Mucosa of descending colon (tissue), 3 donors: ENCODE measurements at places on chromosomes 4 and X. TPM values are rescaled to one million over a fixed set of nuclear protein-coding genes. Genes with fewer than 3 reads are reported as not detected.
A peak's percentile ranks its signal among the peaks of the same experiment; 100 is the strongest.

RGN gene
- total RNA-seq, result 5.5 TPM

BEX1 gene
- total RNA-seq, result 0.87 TPM

IL3RA gene
- 8.5 TPM for total RNA-seq

CD99L2 gene
- 12.3 TPM for total RNA-seq

NMU gene
- total RNA-seq, result 1.0 TPM

GRPR gene
- total RNA-seq, result 0.19 TPM

BMX gene
- 2.4 TPM for total RNA-seq

DNA sequence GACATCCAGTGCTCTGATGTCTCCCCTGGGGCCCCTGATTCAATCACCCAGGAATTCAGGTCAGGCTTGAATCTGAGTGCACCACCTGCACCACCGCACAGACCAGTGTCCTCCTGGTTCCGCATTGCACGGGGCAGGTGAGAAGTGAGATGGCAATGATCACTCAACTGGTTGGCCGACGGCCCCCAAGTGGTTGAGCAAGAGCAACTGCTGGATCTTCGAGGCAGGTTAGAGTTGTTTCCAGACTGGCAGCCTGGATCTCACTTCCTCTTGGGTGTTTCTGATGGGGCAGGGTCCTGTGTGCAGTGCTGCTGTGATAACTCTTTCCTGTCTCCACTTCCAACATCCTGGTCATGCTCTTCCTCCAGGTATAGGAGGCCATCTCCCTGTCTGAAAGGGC, 50.4 kb downstream of the C4orf50 start:
- DNase-seq, result no peak

DNA sequence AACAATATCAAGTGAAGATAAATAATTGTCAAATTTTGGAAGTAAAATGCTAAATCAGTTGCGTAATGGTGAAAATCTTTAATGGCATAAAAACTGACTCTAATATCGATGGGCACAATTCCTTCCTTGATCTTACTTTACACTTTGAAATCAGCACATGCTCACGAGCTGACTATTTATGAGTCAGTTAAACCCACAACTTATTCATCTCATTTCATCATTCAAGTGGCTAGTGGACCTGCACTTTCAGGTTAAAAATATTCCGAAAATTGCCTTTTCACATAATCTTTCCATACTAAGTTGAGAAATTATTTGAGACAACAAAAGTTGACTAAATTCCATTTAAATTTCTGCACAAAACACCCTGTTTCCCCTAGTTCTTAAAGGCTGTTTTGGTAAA, 582.1 kb upstream of the TENM3 start:
- no peak for DNase-seq

GRCh38 chr4:52299120-52299519, 248.0 kb downstream of the SPATA18 start:
- DNase-seq, result no peak

DNA sequence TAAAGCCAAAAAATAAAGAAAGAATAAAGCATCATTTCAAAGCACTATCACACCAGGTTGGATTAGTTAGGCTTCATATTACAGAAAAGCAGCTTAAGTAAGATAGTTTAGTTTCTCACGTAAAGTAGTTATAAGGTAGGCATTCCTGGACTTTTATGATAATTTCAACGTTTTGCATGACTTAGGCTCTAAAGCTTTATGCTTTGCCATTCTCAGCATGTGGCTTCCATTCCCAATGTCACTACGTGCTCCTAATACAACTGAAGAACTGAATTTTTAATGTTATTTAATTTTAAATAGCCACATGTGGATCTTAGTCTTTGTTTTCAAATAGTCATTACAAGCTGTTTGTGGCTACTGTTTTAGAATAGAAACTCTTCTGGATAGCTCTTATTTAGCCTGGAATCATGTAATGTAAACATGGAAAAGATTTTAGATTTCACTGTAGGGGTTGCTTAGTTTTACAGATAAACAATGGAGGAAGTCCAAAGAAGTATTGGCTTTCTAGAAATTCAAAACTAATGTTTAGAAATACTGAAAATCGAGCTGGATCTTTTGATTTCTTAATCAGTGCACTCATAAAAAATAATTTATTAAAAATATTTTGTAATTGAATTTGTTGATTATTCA, 710.0 kb downstream of the IL1RAPL1 start:
- DNase-seq, result no peak

DNA sequence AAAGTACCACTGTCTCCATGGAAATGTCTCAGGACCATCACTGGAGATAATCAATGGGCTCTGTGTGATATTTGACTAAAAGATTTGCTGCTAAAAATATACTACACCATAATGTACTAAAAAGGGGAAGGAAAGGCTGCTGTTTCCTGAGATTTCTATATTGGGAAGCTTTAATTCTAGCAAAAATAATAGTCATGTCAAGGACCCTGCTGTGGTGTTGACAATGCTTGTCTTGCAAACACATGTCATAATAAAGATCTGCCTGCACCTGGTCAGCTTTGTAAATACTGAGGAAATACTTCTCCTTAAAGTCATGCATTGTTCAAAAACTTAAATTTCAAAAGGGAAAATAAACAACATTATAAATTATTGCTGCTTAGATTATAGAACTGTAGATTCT, 417.9 kb downstream of the GPM6A start:
- DNase-seq, result no peak

GRCh38 chr4:19728773-19729172, 522.9 kb upstream of the SLIT2 start:
- no peak for DNase-seq

DNA sequence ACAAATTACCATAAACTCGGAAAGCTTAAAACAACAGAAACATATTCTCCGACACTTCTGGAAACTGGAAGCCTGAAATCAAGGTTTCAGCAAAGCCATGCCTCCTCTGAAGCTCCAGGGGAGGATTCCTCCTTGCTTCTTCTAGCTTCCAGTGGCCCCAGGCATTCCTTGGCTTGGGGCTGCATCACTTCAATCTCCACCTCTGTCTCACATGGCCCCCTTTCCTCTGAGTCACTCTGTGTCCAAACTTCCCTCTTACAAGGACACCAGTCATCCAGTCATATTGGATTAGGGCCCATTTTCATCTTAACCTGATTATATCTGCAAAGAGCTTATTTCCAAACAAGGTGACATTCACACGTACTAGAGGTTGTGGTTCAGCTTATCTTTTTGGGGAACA, 17.3 kb downstream of the PARM1 start:
- no peak for DNase-seq

DNA sequence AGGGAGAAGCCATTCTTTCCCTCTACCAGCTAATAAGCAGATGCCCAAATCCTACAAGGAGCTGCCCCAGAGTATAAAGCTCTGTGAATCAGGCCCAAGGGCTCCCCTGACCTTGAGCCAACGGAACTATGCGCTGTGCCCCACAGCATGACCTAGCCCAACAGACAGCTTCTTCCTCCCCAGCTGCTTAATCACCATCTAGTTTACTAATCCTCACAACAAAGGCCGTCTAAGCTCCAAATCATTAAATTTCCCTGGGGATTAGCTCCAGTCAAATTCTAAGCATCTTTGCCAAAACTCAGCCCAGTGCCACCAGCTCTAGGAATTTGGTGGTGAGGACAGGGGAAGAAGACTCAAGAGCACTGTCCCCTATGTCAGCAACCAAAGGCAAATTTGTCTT, 113.1 kb downstream of the SHROOM4 start:
- DNase-seq, result no peak

- DNase-seq, result no peak
Measured at GRCh38 chrX:153727123-153727931, 2.7 kb downstream of the ABCD1 start.

GRCh38 chrX:69021141-69021960, 143.9 kb downstream of the PJA1 start:
- no peak for DNase-seq

- no peak for DNase-seq
Measured at GRCh38 chr4:27915822-27916221, 1055.2 kb downstream of the STIM2 start.

DNA sequence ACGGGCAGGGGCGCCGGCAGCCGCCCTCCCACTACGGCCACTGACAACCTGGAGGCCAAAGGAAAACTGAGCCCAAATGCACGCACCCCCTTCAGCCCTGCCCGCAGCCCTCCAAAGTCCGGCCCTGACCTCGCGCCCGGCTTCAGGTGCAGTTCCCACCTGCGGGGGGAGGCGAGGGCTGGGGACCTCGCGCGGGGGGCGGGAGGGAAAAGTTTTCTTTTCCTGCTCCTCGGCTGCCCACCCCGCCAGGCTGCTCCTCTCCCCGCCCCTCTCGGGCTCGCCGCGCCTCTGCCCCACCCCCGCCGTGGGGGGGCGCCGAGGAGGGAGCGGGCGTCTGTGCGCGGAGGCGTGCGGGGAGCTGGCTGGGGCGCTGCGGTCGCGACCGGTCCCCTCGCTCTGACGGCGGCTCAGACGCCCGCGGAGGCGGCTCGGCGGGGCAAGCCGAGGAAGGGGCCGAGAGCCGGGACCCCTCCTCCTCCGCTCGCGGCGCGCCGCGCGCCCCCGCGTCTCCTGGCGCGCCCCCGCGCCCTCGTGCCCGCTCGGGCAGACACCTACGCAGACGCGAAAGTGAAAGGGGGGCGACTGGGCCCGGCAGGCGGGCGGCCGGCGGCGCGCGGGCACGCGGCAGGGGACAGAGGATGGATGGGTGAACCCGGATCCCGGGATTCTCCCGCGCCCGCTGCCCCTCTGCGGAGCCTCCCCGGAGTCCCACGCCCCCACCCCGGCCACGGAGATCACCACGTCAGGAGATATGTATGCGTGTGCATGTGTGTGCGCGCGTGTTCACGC, 3.1 kb upstream of the NR3C2 start:
- peak; percentile 85 for DNase-seq

- DNase-seq, result no peak
Measured at GRCh38 chr4:154320521-154320920, 171.1 kb downstream of the DCHS2 start.

- no peak for DNase-seq
Measured at GRCh38 chrX:25016938-25017598, 1.3 kb upstream of the ARX start.

GRCh38 chr4:76799140-76799539, 98.8 kb downstream of the SOWAHB start:
- no peak for DNase-seq

GRCh38 chr4:130027973-130028372, 932.0 kb downstream of the C4orf33 start:
- no peak for DNase-seq

DNA sequence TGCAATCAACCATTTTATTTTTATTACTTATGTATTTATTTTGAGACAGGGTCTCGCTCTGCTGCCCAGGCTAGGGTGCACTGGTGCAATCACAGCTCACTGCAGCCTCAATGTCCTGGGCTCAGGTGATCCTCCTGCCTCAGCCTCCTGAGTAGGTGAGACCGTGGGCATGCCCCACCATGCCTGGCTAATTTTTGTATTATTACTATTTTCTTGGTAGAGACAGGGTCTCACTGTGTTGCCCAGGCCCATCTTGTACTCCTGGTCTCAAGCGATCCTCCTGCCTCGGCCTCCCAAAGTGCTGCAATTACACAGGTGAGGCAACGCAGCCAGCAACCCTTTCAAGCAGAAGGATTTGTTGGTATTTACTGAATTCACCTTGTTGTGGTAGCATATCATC, 60.3 kb upstream of the PPP2R3B start:
- no peak for DNase-seq
